T-helper 17 cell (primary cell): ENCODE measurements at places on chromosomes 7 and 10. TPM values are rescaled to one million over a fixed set of nuclear protein-coding genes. Genes with fewer than 3 reads are reported as not detected.

DNA sequence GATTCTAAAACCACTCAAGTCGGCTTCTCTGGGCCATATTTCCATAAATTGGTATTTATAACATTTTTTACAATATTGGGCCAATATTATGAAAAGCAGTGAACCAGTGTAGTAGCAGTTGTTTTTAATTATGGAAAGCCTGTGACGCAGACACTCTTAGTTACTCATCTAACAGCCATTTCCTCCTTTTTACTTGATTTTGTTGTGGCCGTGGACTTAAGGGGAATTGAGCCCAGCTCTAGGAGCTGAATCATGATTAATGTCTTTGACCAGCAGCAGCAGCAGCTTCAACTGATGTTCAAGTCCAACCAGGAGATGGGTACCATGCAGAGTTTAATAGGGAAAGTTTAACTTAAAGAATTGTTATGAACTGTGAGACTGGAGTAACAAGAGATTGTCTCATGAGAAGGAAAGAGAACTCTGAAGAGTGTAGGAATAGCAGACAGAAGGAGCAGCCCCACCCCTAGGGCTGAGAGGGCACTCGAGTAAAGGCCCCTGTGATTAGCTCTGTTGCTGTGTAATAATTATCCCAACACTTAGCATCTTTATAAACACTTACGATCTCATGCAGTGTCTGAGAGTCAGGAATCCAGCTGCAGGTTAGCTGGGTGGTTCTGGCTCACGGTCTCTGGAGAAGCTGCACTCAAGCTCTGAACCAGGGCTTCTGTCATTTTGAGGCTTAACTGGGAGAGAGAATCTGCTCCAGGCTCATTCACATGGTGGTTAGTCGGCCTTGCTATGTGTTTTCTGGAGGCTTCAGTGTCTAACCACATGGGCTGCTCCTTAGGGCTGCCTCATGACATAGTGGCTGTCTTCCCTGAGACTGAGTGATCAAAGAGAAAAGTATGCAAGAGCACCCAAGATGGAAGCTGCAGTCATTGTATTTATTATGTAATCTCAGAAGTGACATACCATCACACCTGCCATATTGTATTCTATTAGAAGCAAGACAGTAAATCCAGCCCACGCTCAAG, 4.6 kb downstream of the LANCL2 start:
- peaks cover 3% of the 10 kb centered on the region for H3K36me3 ChIP-seq
- H3K4me1 ChIP-seq: peaks cover 28% of the 10 kb centered on the region
- no peaks in the 10 kb centered on the region for H3K27me3 ChIP-seq
- no peak overlapping the region for H3K4me3 ChIP-seq
- no peak for DNase-seq
- no peak overlapping the region for H3K27ac ChIP-seq

GRCh38 chr10:100625816-100626215, 90.1 kb downstream of the HIF1AN start:
- H3K4me3 ChIP-seq: no peak overlapping the region
- no peak for DNase-seq
- no peak overlapping the region for H3K27ac ChIP-seq
- H3K36me3 ChIP-seq: peaks cover 7% of the 10 kb centered on the region

GRCh38 chr10:67401711-67402110, 294.3 kb downstream of the CTNNA3 start:
- no peak for DNase-seq
- H3K36me3 ChIP-seq: no peaks in the 10 kb centered on the region

DNA sequence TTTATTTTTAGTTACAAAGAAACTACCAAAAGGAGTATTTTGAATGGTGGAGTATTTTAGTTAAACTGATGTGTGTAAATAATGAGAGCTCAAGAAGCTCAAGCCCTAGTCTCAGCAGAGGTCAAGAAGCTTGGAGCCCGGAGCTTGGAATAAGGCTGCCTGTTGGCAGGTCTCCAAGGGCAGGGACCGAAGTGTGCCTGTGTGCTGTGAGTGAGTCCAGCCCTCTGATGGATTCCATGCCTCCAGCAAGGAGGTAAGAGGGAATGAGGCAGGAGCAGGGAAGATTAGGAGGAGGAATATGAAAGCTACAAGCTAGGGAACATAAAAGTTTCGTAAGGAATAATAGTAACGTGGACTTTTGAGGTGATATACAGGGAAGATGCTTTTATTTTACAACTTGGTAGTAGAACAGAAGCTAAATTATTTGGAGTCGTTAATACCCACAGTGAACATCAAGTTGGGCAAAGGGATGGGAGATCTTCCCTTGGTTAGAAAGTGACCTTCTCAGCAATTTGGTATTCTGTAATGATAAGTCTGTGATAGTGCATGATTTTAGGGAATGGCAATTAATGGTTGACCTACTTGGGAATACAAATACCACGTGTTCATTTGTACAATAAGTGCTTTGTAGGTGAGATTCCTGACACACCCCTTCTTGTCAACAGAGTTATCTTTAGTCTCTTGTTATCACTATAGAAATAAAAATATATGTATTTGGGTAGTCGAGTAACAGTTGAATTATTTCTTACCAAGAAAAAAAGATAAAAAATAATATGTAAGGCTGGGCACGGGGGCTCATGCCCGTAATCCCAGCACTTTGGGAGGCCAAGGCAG, 4.6 kb downstream of the SEC23IP start:
- H3K4me1 ChIP-seq: peaks cover 51% of the 10 kb centered on the region
- peak overlapping the region; percentile 22 for H3K4me3 ChIP-seq
- H3K27me3 ChIP-seq: no peaks in the 10 kb centered on the region
- DNase-seq: no peak

- H3K27me3 ChIP-seq: peaks cover 29% of the 10 kb centered on the region
- H3K4me1 ChIP-seq: peaks cover 7% of the 10 kb centered on the region
- no peaks in the 10 kb centered on the region for H3K36me3 ChIP-seq
- no peak for DNase-seq
- no peak overlapping the region for H3K27ac ChIP-seq
Observed at GRCh38 chr7:132752431-132752830, 176.2 kb upstream of the PLXNA4 start.

- no peak for DNase-seq
- H3K27me3 ChIP-seq: no peaks in the 10 kb centered on the region
- peaks cover 5% of the 10 kb centered on the region for H3K36me3 ChIP-seq
- peaks cover 52% of the 10 kb centered on the region for H3K4me1 ChIP-seq
- H3K4me3 ChIP-seq: no peak overlapping the region
- no peak overlapping the region for H3K27ac ChIP-seq
Observed at GRCh38 chr7:38905056-38905759, 3.8 kb downstream of the VPS41 start.

DNA sequence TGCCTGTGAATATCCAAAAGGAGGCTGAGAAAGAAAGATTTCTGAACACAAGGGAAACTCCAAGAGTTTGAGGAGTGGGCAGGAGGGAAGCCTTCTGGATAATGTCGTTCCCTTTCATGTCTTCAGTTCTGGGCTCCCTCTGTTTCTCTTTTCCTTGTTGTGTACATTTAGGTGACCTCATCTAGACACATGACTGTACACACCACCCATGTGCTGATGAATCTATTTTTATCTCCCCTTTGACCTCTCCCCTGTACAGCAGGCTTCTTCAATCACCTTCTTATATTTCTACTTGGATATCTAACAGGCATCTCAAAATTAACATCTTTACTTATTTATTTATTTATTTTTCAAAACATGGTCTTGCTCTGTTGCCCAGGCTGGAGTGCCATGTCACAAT, 363.1 kb downstream of the GATA3 start:
- no peaks in the 10 kb centered on the region for H3K27me3 ChIP-seq
- peak overlapping the region; percentile 93 for H3K27ac ChIP-seq
- DNase-seq: no peak
- peaks cover 22% of the 10 kb centered on the region for H3K4me1 ChIP-seq
- no peak overlapping the region for H3K4me3 ChIP-seq

- peaks cover 30% of the 10 kb centered on the region for H3K4me1 ChIP-seq
- peaks cover 5% of the 10 kb centered on the region for H3K36me3 ChIP-seq
- H3K27me3 ChIP-seq: no peaks in the 10 kb centered on the region
Observed at GRCh38 chr10:98170249-98171117, 36.0 kb downstream of the R3HCC1L start.

- H3K36me3 ChIP-seq: no peaks in the 10 kb centered on the region
- H3K4me3 ChIP-seq: no peak overlapping the region
- no peak overlapping the region for H3K27ac ChIP-seq
Observed at GRCh38 chr10:88457660-88458059, 125.5 kb downstream of the RNLS start.

- no peak overlapping the region for H3K27ac ChIP-seq
- no peak for DNase-seq
- H3K4me1 ChIP-seq: no peaks in the 10 kb centered on the region
- H3K36me3 ChIP-seq: no peaks in the 10 kb centered on the region
- H3K27me3 ChIP-seq: no peaks in the 10 kb centered on the region
Observed at GRCh38 chr10:121406823-121407545, 191.3 kb downstream of the FGFR2 start.

DNA sequence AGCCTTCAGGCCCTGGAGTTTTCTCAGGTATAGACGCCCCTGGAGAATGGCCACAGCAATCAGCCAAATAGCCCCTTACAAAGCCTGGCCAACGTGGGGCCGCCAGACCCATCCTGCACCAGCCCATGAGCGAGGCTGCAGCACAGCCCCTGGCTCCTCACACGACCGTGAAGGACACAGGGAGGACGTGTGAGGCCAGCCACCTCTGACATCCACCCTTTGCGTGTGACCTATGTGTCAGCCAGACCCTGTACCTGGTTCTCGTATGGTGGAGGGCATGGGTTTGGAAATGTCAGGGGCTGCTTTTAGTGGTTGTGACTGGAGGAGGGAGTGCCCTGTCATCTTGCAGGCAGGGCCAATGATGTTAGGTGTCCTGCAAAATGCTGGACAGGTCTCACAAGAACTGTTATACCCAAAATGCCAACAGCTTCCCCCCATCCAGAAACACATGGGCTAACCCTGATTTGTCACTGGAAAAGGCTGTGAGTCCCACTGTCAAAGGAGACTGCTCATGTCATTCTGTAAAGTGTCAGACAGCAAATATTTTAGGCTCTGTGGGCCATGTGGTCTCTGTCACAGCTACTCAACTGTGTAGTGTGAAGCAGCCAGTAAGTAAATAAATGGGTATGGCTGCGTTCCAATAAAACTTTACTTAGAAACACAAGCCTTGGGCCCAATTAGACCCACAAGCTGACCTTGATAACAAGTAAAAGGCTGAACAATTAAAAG, 30.0 kb downstream of the NOD1 start:
- H3K27ac ChIP-seq: no peak overlapping the region
- H3K4me1 ChIP-seq: peaks cover 4% of the 10 kb centered on the region
- H3K4me3 ChIP-seq: no peak overlapping the region
- no peak for DNase-seq
- no peaks in the 10 kb centered on the region for H3K27me3 ChIP-seq

DNA sequence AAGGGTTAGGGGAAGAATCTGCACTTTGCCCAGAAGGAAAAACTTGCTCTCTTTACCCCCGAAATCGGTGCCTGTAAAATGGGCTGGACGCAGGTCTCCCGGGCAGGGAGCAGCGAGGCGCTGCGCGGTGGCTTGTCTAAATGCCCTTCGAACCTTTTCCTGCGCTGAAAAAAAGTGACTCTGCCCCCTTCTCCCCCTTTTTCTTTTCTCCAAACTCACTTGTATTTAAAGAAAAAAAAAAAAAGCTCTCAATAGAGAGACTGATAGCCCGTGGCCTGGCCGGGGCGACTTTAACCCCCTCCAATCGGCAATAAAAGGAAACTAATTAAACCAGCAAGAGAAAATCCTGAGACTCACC, 286 bp downstream of the SP8 start:
- no peak for DNase-seq
- H3K27me3 ChIP-seq: peaks cover 62% of the 10 kb centered on the region
- peak overlapping the region; percentile 56 for H3K4me3 ChIP-seq
- peaks cover 9% of the 10 kb centered on the region for H3K4me1 ChIP-seq
- peak overlapping the region; percentile 47 for H3K27ac ChIP-seq

- H3K27me3 ChIP-seq: no peaks in the 10 kb centered on the region
- no peak overlapping the region for H3K4me3 ChIP-seq
- no peak overlapping the region for H3K27ac ChIP-seq
- peaks cover 9% of the 10 kb centered on the region for H3K4me1 ChIP-seq
Observed at GRCh38 chr7:375321-375831, 85.4 kb downstream of the FOXL3 start.

DNA sequence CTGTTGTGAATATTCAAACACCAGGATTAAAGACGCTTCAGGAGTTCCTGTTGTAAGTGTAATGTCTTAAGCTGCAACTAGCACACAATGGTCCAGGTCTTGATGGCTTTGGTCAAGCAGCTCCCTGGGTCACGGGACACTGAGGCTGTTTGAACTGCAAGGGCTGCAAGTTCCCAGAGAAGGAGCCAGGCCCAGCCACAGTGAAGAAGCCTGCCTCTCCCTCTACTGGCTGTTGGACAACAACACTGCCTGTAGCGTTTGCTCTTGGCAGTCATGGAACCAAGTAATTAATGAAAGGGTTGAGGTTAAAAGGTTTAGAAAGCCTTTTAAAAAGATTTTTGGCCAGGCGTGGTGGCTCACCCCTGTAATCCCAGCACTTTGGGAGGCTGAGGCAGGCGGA, 31.9 kb upstream of the GUSB start:
- H3K27me3 ChIP-seq: peaks cover 38% of the 10 kb centered on the region
- peaks cover 7% of the 10 kb centered on the region for H3K36me3 ChIP-seq
- H3K4me3 ChIP-seq: no peak overlapping the region
- H3K27ac ChIP-seq: no peak overlapping the region
- H3K4me1 ChIP-seq: peaks cover 7% of the 10 kb centered on the region

DNA sequence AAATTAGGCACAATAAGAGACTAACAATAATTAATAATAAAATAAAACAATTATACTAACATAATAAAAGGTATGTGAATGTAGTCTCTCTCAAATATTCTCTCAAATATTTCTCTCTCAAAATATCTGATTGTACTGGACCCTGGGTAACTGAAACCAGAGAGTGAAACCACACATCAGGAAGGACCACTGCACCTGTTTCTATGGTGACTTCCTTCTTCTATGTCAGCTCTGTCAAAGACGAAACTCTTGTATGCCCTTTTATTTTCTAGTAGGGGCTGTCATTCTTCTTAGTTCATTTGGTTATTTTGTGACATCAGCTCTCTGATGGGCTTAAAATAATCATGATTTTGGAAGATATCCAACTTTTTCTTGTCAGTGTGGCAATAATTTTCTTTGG, 428.0 kb upstream of the TPK1 start:
- H3K36me3 ChIP-seq: no peaks in the 10 kb centered on the region
- no peak overlapping the region for H3K4me3 ChIP-seq
- DNase-seq: no peak
- no peaks in the 10 kb centered on the region for H3K27me3 ChIP-seq

- no peaks in the 10 kb centered on the region for H3K27me3 ChIP-seq
- peak overlapping the region; percentile 98 for H3K4me3 ChIP-seq
- peaks cover 40% of the 10 kb centered on the region for H3K4me1 ChIP-seq
- peaks cover 2% of the 10 kb centered on the region for H3K36me3 ChIP-seq
Observed at GRCh38 chr7:39624935-39625694, 1.7 kb downstream of the RALA start.

- no peak overlapping the region for H3K4me3 ChIP-seq
- H3K4me1 ChIP-seq: peaks cover 7% of the 10 kb centered on the region
- no peaks in the 10 kb centered on the region for H3K36me3 ChIP-seq
- peaks cover 4% of the 10 kb centered on the region for H3K27me3 ChIP-seq
- DNase-seq: no peak
Observed at GRCh38 chr10:45442662-45443061, 68.6 kb downstream of the ALOX5 start.

GRCh38 chr10:60170250-60170649, 219.4 kb downstream of the ANK3 start:
- no peaks in the 10 kb centered on the region for H3K27me3 ChIP-seq
- no peak overlapping the region for H3K27ac ChIP-seq
- H3K4me1 ChIP-seq: no peaks in the 10 kb centered on the region
- peaks cover 9% of the 10 kb centered on the region for H3K36me3 ChIP-seq

- H3K4me1 ChIP-seq: peaks cover 45% of the 10 kb centered on the region
- H3K27me3 ChIP-seq: no peaks in the 10 kb centered on the region
- no peak for DNase-seq
Observed at GRCh38 chr10:84424731-84425167, 96.4 kb downstream of the CCSER2 start.

AOAH gene
- total RNA-seq: 7.0 TPM

RTKN2 gene
- total RNA-seq: 8.1 TPM

TMUB1 gene
- 46.6 TPM for total RNA-seq

PNLIPRP2 gene
- total RNA-seq: not detected

ACSL5 gene
- 44.2 TPM for total RNA-seq

CYTH3 gene
- total RNA-seq: 25.8 TPM
